ENCODE measurements at places on chromosomes 12 and 14.

DNA sequence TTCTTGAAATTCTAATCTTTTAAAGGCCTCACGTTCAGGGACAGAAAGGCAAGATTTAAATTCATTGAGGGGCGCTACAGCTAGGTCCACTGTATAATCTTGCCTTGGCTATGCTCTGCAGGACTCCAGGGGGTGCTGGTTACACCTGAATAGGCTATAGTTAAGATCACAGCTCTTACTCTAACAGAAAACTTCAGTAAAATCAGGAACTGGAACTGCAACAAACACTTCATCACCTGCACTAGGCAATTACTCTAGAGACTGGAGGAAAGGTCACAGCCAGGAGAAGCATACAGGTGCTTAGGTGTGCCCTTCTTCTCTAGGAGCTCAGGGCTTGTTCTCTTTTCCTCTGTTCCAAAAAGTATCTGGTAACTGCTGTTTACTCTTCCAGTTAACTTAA lies 20.9 kb downstream of the SLCO1C1 start:
- no peak for DNase-seq

DNA sequence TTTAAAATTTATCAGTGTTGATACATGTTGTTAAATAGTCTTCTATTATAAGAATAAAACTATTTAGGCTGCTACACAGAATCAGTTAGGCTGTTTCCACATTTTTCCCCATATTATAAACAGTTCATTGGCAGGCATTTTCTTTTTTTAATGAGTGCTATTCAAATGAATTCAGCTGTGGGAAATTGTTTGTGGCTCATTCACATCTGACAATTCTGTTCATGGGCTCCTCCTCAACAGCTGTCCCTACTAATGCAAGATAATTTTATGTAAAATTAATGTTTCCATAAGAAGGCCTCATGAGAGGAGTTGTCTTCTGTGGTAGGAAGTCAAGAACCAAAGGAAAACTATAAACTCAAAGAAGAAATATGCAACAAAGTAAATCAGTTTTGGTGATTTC lies 218.0 kb downstream of the PPFIA2 start:
- no peak for DNase-seq

DNA sequence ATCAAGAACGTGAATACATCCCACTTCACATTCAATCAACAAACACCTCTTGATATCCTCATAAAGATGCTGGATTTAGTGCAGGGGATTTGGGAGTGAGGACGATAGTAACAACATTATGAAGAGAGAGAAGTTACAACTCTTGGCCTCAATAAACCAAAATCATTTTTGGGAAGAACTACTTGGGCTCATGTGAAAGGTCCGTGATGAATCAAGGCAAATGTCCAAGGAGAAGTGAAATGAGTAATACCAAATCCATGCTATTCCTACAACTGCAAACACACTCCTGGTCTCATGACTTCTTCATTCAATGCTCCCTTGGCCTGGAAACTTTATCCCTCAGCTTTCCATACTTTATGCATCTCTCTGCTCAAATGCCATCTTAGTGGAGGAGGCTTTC lies 162.0 kb upstream of the LMNTD1 start:
- no peak for DNase-seq

GRCh38 chr14:89537911-89538310 lies 120.9 kb upstream of the FOXN3 start:
- DNase-seq: no peak

DNA sequence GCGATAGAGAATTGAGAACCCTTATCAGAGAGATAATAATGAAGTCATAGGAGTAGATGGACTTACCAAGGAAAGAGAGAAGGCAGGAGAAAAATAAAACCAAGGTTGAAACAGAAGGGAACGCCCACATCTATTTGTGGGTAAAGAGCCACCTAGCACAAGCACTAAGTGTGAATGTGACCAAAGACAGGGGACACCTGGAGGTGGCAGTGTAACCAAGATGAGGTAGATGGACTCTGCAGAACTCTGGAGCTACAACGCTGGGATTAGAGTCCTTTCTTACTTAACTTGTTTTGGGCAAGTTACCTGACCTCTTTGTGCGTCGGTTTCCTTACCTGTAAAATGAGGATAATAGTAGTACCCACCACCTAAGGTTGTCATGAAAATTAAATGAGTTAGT lies 101.9 kb downstream of the SLC5A8 start:
- no peak for DNase-seq

- no peak for DNase-seq
These were observed 271.6 kb upstream of the ATP2B1 start for GRCh38 chr12:89980236-89980635.

DNA sequence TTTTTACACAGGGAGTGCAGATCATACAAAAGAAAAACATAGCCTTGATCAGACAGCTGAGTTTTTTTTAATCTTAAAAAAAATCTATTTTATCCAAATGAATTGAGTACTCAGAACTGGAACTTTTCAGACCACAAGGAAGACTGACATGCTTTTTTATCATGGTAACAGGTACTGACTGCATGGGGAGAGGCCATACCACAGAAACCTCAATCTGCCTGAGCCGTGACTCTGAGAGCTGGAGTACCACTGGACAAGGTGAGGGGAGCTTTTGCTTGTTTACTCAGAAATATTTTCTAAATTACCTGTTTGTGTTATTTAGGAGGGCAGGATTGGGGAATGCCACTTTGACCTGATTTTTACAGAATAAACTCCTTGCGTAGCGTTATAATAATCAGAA lies 143.9 kb downstream of the ALX1 start:
- no peak for DNase-seq

DNA sequence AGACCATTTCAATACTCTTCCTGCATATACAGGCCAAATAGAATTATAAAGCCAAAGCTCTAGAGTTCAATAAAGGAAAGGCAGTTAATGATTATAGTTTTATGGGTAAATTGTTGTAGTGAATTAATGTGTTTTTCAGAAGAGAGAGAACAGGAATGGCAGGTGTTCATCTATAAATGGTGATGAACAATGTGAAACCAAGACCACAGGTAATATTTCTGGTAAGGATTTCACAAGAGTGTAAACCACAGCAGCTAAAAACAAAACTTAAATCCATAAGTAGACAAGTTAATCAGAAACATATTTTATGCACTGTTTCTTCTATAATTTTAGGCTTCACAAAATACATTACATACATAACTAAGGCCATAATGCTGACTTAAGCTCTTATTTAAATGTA lies 204.4 kb downstream of the SYT1 start:
- DNase-seq: no peak

- DNase-seq: no peak
These were observed 73.8 kb downstream of the NTF3 start for GRCh38 chr12:5505751-5506150.

DNA sequence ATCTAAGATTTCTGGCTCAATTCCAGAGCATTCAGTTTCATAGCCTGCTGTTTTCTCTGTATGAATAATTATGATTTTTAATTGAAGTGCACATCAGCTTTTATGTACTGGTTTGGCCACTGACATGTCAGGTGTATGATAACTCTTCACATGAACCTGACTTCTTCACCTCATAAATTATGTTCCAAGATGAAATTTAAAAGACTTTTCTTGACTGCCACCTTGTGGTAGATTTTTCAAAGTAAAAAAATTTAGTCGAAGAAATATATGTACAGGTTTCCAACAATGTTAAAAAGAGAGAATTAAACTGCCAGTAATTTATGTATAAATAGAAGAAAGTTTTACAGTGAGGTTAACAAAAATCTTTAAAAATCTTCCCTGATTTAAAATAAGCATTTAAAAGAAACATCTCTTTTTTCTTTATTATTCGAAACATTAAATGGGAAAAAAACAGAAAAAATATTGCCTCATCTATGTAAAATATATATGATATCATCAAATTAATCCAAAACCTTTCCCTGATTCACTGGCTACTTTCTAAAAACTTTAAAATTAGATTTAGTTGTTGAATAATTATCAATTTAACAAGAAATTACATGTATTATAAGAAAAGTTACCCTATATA lies 124.9 kb upstream of the ATXN7L3B start:
- DNase-seq: no peak
